ENCODE measurements at places on chromosomes 2 and 18.

- H3K27ac ChIP-seq: no peak overlapping the region
- no peaks in the 10 kb centered on the region for H3K36me3 ChIP-seq
- no peak for DNase-seq
- peaks cover 4% of the 10 kb centered on the region for H3K27me3 ChIP-seq
- no peaks in the 10 kb centered on the region for H3K4me1 ChIP-seq
- no peak overlapping the region for H3K4me3 ChIP-seq
Measured at GRCh38 chr2:109680523-109681297, 66.5 kb downstream of the SOWAHC start.

GRCh38 chr18:58570360-58571064 is 58.4 kb downstream of the ALPK2 start:
- no peaks in the 10 kb centered on the region for H3K27me3 ChIP-seq
- H3K4me3 ChIP-seq: no peak overlapping the region
- no peak overlapping the region for H3K27ac ChIP-seq
- no peak for DNase-seq

DNA sequence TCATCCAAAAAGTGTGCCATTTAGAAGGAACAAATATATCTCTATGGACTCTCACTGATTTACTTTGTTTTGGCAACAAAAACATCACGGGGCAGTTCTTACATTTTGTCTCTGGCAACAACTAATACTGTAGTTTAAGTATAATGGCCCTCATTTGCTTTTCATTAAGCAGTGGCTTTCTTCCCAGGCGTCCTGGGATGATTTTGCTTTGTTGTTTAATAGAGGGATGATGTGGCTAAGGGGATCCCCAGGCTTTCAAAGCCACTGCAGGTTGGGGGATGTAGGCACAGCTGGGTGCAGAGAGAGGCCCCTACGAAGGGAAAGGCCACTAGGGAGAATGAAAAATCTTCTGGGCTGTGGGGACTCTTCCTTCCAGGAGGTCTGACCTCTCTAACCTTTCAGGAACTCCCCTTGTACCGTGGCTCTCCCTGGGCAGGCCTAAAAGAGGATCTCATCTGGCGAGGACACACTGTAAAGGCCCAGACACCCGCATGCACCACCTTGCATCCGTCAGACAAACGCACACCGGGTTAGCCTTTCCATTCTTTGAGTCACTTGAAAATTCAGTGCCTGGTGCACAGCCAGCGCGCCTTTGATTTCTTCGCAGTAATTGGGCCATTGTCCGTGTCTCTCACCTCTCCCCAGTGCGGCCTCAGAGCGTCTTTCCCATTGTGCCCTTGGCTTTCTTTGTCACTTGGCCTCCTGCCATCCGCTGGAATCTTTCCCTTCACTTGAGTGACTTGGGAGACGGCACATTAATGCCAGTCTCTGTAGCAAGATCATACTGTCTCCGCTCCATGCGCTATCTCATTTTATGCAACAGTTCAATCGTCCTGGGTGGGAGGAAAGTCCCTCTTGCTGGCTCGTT is 40.3 kb upstream of the AFF3 start:
- H3K4me1 ChIP-seq: no peaks in the 10 kb centered on the region
- H3K36me3 ChIP-seq: no peaks in the 10 kb centered on the region
- H3K27me3 ChIP-seq: no peaks in the 10 kb centered on the region
- no peak overlapping the region for H3K27ac ChIP-seq
- DNase-seq: no peak
- H3K4me3 ChIP-seq: no peak overlapping the region

DNA sequence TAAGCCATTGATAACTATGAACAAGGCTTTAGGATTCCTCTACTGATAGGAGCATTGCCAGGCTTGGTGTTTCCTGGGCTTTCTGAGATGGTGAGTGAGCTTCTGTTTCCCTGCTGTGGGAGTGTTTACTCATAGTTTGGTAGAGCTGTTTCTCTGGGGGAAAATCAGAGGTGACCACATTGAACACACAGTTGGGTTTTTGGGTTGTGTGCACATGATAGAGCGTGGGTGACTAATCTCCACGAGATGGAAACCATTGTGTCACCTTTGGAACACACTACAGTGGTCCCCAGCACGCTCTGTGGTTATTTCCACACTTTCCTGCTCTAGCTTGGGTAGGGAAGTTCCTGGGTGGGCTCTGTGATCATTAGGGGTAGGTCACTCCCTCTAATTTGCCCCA is 5.4 kb downstream of the IL1R1 start:
- no peak overlapping the region for H3K4me3 ChIP-seq
- peaks cover 3% of the 10 kb centered on the region for H3K36me3 ChIP-seq
- H3K4me1 ChIP-seq: peaks cover 3% of the 10 kb centered on the region

DNA sequence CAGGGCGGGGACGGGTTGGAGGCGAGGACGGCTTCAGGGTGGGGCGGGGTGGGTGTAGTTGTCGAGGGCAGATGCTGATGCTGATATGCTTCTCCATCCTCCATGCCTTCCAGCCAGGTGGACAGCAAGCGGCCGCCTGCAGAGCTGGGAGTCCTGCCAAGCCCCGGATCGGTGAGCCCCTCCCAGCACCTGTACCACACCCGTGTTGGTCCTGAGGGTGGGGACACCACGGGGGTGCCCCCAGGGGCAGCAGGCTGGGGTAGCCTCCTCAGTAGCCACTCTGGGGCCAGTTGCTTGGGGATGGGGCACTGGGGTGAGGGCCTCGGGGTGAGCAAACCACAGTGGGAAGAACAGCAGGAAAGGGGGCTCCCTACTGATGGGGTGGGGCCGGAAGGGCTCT is 2.6 kb downstream of the ANO7 start:
- no peak overlapping the region for H3K27ac ChIP-seq
- DNase-seq: no peak
- no peaks in the 10 kb centered on the region for H3K36me3 ChIP-seq
- no peaks in the 10 kb centered on the region for H3K4me1 ChIP-seq
- no peak overlapping the region for H3K4me3 ChIP-seq
- no peaks in the 10 kb centered on the region for H3K27me3 ChIP-seq

GRCh38 chr2:95389245-95390119 is 13.0 kb upstream of the FAHD2A start:
- no peak overlapping the region for H3K27ac ChIP-seq
- H3K36me3 ChIP-seq: no peaks in the 10 kb centered on the region
- H3K4me3 ChIP-seq: no peak overlapping the region
- no peaks in the 10 kb centered on the region for H3K4me1 ChIP-seq
- H3K27me3 ChIP-seq: no peaks in the 10 kb centered on the region

DNA sequence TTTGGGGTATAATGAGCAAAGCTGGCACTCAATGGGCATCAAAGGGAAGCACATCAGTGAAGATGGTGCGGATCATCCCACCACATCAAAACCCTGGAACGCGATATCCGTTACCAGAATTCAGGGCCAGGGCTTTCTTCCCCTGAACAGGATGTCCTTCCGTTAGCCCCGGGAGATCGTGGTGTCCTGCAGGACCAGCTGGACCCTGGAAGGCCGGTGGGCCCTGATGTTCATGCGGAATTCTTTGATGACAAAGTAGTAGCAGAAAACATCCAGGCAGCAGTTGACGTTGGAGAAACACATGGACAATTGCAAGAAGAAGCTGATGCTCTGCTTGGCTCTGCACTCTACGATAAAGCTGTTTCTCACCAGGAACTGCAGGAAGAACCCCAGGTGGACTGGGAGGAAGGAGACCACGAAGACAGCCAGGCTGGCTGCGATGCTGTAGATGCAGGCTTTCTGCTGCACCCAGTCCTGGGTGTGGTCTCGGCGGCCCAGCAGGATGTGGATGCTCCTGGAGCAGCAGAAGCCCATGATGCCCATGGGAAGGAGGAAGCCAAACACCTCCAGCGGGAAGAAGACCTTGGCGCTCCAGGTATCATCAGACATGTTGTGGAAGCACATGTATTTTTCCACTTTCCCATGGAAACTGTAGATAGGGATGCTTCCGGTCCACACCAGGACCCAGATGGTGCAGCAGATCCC is 15.0 kb downstream of the GPR55 start:
- no peak overlapping the region for H3K4me3 ChIP-seq
- H3K4me1 ChIP-seq: peaks cover 28% of the 10 kb centered on the region
- H3K27me3 ChIP-seq: peaks cover 27% of the 10 kb centered on the region
- no peak overlapping the region for H3K27ac ChIP-seq
- H3K36me3 ChIP-seq: no peaks in the 10 kb centered on the region
- DNase-seq: no peak

GRCh38 chr2:104804148-104804890 is 49.6 kb upstream of the POU3F3 start:
- DNase-seq: no peak
- H3K27me3 ChIP-seq: no peaks in the 10 kb centered on the region
- no peak overlapping the region for H3K27ac ChIP-seq

- H3K27me3 ChIP-seq: peaks cover 2% of the 10 kb centered on the region
- H3K27ac ChIP-seq: no peak overlapping the region
- H3K4me3 ChIP-seq: no peak overlapping the region
- no peak for DNase-seq
- no peaks in the 10 kb centered on the region for H3K36me3 ChIP-seq
Measured at GRCh38 chr2:6535572-6535971, 330.1 kb downstream of the CMPK2 start.
